Stimulated activated naive CD4-positive, alpha-beta T cell (primary cell): ENCODE measurements at places on chromosomes 5 and 9.

GRCh38 chr5:131373265-131373664 lies 109.4 kb downstream of the CDC42SE2 start:
- no peak for DNase-seq

GRCh38 chr9:88938189-88938588 lies 53.1 kb upstream of the S1PR3 start:
- no peak for DNase-seq

- DNase-seq, result no peak
Observed at GRCh38 chr5:56851258-56851941, 36.1 kb downstream of the MAP3K1 start.

- no peak for DNase-seq
Observed at GRCh38 chr5:124519396-124519795, 227.0 kb downstream of the ZNF608 start.

DNA sequence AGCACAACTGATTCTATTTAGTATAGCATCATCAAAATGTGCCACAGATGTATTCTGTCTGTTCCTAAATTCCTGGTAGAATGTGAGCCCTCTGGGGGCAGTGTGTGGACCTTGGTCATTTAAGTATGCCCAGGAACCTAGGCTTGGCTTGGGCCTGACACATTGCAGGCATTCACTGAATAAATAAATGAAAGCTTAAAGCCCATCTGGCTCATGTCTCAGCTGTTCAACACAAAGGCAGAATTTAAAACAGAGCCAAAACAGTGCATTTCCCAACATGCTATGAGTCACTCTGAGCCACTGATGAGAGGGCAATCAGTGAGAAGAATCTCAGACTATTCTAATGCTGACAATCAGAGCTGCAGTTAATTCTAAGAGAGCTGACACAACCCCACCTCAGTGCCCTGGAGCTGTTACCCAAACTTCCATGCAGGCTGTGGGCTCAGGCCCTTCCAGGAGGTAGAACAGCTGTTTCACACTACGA lies 8.1 kb downstream of the FAM193B start:
- no peak for DNase-seq

DNA sequence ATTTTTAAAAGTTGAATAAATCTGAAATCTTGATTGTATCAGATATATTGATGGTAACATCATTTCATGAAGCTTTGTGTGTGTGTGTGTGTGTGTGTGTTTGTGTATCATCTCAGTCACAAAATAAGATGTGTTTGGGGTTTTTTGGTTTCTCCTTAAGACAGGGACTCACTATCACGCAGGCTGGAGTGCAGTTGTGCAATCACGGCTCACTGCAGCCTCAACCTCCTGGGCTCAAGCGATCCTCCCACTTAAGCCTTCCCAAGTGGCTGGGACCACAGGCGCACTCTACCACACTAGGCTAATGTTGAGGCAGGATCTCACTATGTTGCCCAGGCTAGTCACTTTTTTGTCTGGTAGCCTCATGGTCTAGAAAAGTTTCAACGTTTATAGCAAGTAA lies 83.4 kb upstream of the DMRT1 start:
- no peak for DNase-seq

- no peak for DNase-seq
Observed at GRCh38 chr5:132454361-132454760, 36.2 kb downstream of the IRF1 start.

DNA sequence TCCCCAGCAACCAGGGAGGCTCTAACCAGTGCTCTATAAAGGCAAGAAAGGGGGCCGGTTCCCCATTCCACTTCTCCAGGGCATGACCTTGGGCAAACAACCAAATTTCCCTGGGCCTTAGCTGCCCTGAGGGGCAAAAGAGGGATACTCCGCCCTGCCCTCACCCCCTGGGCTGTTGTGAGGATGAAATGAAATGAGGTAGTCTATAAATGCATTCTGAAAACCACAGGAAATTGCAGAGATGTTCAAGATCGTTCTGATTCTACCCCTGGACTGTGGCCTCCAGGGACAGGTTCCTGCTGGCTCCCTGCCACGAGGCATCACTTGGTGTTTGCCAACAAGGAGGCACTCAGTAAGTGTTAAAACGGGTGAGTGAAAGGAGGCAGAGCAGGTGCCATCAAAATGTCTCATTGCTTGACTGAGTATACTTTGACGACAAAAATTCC lies 5.7 kb downstream of the RAPGEF1 start:
- no peak for DNase-seq

GRCh38 chr5:39566891-39567290 lies 142.1 kb upstream of the DAB2 start:
- DNase-seq, result no peak
